CD4-positive, CD25-positive, alpha-beta regulatory T cell (primary cell): ENCODE measurements at places on chromosomes 6 and 20.

- DNase-seq, result no peak
These were observed 31.2 kb downstream of the TTLL9 start for GRCh38 chr20:31901615-31902014.

DNA sequence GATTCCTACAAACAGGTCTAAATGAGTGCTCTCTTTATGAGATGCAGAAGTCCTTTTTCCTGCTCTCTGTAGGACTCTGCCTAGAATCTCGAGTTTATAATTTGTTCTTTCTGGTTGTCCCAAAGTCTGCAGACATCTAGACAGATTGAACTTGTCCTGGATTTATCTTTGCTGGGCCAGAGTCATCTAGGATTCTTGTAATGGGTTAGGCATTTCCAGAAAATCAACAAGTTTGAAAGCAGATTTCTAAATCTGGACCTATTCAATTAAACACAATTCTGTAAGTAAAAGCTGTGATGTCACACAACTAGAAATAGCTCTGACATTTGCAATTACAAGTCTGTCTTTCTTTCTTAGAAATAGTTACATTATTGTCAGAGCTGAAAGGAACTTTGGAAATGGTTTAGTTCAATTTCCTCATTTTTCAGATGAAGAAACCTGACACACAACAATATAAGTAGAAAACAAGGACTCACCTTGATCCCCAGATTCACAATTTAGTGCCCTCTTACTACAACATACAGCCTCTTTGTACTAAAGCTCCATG, 4.2 kb upstream of the RSPO3 start:
- no peak for DNase-seq

GRCh38 chr6:46218457-46218856, 47.7 kb upstream of the ENPP5 start:
- DNase-seq, result no peak

DNA sequence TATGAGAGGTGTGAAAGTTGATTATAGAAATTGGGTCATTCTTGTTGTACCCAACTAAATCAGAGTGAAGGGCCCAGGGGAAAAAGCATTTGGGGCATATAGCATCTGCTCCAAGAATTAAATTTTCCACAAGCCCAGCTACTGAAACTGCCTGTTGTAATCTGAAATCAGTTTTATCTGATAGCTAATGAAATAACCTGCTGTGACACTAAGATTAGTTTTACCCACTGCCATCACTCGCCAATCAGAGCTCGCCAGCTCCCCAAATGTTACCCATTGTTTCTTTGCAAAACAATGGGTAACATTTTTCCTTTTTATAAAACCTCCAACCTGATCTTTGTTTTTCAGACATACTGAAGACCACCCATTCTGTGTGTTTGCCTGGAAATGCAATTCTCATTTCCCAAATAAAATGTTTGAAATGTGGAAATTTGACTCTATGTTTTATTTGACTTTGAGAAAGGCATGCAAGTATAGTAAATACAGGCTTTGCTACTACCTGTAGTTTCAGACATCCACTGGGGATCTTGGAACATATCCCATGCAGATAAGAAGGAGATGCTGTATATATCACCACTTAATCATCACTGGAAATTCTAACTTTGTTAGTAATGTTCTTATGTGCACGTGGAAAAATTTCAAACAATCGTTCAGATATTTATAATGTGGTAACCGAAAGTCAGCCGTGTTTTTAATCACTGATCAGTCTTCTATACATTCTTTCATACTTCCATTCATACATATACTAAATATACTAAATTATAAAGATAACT, 6.3 kb upstream of the AHI1 start:
- no peak for DNase-seq

DNA sequence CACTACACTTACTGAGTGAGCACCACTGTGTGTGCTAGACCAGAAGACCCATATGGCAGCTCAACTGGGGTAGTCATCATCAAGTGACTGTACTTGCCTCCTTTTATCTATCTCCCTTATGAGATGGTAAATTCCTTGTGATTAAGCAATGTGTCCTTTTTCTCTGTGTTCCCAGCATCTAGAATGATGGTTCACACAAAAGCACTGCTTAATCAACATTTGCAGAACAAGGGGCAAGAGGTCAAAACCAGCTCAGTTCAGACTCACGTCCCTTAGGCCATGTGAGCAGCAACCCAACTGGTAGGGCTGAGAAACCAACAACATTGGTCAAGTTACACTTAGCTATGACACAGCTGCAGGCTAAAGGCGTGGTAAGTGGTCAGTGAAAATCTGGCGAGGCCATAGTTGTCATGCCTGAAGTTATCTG, 10.0 kb downstream of the TRAM2 start:
- DNase-seq, result no peak

GRCh38 chr6:72305971-72306370, 315.9 kb upstream of the KCNQ5 start:
- no peak for DNase-seq

GRCh38 chr6:119848696-119849095, 499.1 kb upstream of the MAN1A1 start:
- DNase-seq, result no peak

- no peak for DNase-seq
These were observed 273.2 kb downstream of the HIVEP2 start for GRCh38 chr6:142671791-142672190.

DNA sequence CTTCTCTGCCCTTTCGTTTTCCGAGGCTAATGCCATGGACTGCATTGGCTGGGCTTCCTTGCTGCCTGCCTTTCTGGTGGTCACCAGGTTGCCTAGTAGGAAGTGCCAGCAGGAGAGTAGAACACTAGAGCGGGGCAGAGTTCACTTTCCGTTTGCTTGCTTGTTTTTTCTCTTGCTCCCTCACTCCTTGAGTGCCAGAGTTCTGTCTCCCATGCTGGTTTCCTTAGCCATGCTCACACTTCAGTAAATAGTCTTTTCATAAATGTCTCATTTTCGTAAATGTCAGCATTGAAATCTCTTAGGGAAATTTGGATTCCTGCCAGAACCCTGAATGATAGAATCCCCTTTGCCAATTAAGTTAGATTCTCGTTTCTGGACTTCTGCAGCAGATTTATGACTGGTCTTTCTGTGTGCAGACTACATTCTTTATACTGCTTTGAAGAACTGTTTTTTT, 63.9 kb downstream of the FAM83B start:
- no peak for DNase-seq

DNA sequence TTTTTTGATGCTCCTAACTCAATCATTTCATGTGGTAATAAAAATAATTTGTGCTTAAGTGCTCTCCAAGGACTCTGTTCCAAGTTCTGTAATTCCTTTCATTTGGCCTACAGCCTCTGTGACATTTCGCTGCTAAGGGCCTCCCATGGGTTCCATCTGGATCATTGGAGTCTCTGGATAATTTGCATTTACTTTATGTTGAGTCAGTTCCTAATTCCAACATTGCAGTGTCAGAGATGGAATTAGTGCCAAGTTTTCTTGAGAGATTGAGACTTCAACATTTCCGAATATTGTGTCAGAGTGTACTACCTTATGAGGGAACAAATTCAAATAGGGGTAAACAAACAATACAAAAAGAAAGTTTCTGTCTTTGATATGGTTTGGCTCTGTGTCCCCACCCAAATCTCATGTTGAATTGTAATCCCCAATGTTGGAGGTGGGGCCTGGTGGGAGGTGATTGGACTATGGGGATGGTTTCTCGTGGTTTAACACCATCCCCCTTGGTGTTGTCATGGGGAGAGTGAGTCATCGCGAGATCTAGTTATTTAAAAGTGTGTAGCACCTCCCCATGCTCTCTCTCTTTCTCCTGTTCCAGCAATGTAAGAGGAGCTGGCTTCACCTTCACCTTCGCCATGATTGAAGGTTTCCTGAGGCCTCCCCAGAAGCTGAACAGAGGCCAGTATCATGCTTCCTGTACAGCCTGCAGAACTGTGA, 244.1 kb upstream of the TBX18 start:
- no peak for DNase-seq

- DNase-seq, result no peak
These were observed 38.9 kb upstream of the KCNB1 start for GRCh38 chr20:49521356-49521755.

GRCh38 chr6:25511376-25511775, 140.6 kb upstream of the SCGN start:
- no peak for DNase-seq
